ENCODE measurements at places on chromosomes 2 and 18.

DNA sequence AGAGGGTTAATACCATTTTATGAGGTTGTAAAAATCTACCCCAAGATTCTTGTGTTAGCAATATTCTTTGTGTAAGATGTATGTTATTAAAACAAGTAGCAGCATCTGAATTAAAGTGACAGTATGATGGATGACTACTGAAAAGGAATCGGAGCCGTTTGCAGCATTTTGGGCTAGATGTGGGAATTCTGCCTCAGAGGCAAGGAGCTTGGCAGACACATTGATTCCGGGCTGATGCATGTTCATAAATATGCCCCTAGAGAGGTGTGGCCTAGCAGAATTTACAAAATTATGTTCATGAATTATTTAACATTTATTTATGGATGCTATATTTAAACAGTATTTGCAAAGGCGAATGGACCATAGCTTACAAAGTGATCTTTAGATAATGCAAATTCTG is 389.0 kb upstream of the ETAA1 start:
- DNase-seq, result no peak

GRCh38 chr18:72848503-72849237 is 19.1 kb downstream of the NETO1 start:
- no peak for DNase-seq

DNA sequence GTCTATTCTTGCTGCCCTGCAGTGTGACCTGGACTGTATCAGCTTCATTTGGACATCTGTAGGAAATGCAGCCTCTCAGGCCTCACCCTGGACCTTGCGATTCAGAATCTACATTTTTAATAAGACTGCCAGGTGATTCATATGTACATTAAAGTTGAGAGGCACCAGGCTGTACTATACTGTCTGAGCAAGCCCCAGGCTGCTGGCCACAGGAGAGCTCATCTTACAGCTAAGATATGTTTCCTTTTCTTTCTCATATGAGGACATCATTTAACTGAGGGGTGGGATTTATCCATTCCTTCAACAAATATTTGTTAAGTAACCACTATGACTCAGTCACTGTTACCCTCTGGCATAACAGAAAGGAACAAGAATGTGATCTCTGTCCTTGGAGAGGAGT is 78.2 kb upstream of the GCFC2 start:
- DNase-seq, result no peak

DNA sequence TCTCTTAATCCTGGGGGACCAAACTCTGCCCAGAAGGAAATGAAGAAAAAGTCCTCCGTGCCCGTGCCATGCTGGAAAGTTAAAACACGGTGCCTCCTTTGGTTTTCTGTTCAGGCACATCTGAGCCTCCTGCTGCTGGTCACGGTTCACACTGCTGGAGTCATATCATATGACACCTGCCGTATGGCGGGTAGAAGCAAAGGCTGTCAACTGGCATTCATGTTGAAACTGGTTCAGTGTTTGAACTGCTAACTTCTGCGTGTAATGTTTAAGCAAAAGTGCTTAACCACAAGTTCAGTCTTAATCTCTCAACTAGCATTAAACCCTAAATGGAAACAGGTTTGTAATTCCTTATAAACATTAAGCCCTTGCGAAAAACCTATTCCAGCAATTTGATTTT is 3.1 kb downstream of the STK39 start:
- no peak for DNase-seq

GRCh38 chr2:88580088-88580487 is 47.2 kb downstream of the EIF2AK3 start:
- DNase-seq, result no peak

GRCh38 chr2:45669032-45669486 is 17.6 kb downstream of the PRKCE start:
- DNase-seq, result no peak

- no peak for DNase-seq
Observed at GRCh38 chr2:17258861-17259260, 259.4 kb downstream of the RAD51AP2 start.

- DNase-seq, result no peak
Observed at GRCh38 chr2:179262077-179262660, 2.5 kb downstream of the SESTD1 start.

GRCh38 chr18:27549335-27550039 is 364.4 kb upstream of the CHST9 start:
- no peak for DNase-seq

DNA sequence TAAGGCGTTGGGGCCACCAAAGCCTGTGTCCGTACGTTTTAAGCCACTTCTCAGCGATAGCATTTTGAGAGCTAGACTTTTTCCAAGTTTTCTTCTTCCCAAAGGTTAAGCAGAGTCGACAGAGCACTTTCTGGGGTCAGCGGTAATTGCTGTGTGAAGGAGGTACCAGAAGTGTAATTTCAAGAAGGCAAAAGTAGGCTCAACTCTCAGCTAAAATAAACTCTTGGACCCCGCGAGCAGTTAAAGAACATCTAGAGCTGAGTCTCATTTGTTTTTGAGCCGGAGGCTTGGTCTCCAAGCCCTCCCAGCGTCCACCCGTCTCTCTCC is 1.9 kb upstream of the PAX3 start:
- DNase-seq, result no peak

GRCh38 chr2:68925295-68925896 is 27.3 kb downstream of the GKN2 start:
- peak; percentile 48 for DNase-seq

GRCh38 chr2:72676341-72677025 is 149.3 kb downstream of the EXOC6B start:
- DNase-seq, result no peak

DNA sequence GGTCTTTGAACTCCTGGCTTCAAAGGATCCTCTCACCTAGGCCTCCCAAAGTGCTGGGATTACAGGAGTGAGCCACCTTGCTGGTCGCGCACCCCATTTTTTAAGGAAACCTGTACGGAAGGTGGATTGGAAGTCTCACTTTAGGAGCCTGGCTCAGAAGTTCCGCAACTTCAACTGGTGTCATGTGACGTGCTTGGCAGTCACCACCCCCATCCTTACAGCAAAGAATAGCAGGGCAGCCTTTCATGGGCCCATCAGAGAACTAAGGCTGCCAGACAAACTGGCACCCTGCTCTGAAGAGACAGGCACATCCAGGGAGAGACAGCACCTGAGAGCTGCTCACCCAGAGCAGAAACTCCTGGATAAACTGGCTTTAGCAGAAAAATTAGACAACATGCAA is 3.3 kb upstream of the SLC66A2 start:
- DNase-seq, result no peak
